NCI-H524 treated with DMSO at 0.1 percent for 48 hours (cell line): ENCODE measurements at places on chromosomes 1 and 21.

DNA sequence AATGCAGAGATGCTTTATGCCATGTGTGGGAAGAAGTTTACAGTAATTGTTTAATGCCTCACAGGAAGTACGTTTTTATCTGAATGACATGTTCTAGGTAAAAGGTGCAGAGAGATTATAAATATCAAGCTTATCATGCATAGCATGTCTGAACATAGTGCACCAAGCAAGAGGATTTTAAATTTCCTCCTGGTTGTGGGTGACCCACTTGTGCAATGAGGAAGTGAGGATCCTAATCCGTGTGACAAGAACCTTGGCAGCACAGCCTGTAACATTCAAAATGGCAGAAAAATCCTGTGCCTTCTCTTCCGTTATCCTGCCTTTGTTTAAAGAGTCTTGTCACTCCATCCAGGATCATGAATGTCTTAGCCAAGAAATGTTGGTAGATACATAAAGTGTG lies 75.6 kb downstream of the PLA2G4A start:
- no peak for DNase-seq

DNA sequence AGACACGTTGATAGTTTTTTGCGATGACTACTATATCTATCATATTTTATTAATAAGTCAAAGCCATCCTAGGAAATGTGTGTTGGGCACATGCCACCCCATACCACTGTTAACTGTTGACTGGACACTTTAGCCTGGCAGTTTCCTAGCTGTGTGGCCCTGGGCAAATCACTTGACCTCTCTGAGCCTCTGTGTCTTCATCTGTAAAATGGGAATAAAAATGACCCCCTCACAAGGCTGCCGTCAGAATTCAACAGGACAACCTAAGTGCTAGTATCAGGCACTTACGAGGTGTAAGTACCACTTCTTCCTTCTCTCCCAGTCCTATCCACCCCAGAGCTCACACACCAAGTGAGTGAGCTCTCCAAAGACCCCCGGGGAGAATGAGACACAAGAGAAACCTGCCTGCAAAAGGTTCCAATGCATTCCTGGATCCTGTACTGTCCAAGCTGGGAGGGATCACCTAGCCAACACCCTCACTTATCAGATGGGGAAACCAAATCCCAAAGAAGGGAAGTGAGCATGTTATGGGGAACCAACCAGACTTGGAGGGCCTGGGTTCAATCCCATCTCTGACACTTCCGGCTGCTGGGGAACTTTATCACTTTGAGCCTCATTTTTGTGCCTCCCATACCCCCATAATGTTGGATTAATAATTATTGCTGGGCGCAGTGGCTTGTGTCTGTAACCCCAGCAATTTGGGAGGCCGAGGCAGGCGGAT lies 24.9 kb downstream of the HSPG2 start:
- no peak for DNase-seq

- DNase-seq, result no peak
Measured at GRCh38 chr1:206684478-206685333, at the start of gene MAPKAPK2. TSS of gene MAPKAPK2 (plus strand) at chr1:206684905. CDS start at chr1:206685230, 325 bp downstream.

- DNase-seq, result no peak
Measured at GRCh38 chr1:24963099-24963872, 33.2 kb upstream of the RUNX3 start.

GRCh38 chr1:246117066-246117791 lies 389.9 kb downstream of the SMYD3 start:
- no peak for DNase-seq

GRCh38 chr1:110593902-110594301 lies 12.3 kb downstream of the KCNA2 start:
- DNase-seq, result no peak

- DNase-seq, result no peak
Measured at GRCh38 chr1:108072776-108073175, 107.8 kb upstream of the VAV3 start.

- DNase-seq, result no peak
Measured at GRCh38 chr1:226108935-226109828, 46.7 kb downstream of the H3-3A start.

GRCh38 chr1:166377896-166378295 lies 211.1 kb upstream of the FAM78B start:
- no peak for DNase-seq
